ENCODE measurements at places on chromosomes 6 and 20. TPM values are rescaled to one million over a fixed set of nuclear protein-coding genes. Genes with fewer than 3 reads are reported as not detected.

The TCF15 gene
- not detected for total RNA-seq

The COL12A1 gene
- 4.5 TPM for total RNA-seq

The CD24 gene
- total RNA-seq: 243 TPM

The BTBD3 gene
- 11.9 TPM for total RNA-seq

The GABRR1 gene
- total RNA-seq: not detected

The LY6G6D gene
- not detected for total RNA-seq
